ENCODE measurements at places on chromosomes 5 and 9.

DNA sequence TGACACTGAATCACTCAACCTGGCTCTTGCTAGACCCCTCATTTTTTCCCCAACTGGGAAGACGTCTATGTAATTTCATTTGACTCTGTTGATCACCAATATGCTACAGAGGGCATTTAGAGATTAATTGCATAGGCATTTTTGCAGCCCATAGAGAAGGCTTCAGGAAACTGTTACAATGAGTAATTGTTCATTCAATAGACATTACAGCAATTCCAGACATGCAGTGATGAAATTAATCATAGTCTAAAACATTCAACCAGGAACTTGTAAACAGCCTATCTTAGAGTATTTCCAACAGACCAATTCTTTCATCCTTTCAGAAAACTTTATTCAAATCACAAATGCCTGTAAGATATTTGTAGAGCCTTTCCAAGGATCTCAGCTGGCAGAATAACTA is 122.3 kb downstream of the MARCHF11 start:
- no peak for DNase-seq

GRCh38 chr9:113468716-113469448 is 5.4 kb downstream of the RGS3 start:
- no peak for DNase-seq

DNA sequence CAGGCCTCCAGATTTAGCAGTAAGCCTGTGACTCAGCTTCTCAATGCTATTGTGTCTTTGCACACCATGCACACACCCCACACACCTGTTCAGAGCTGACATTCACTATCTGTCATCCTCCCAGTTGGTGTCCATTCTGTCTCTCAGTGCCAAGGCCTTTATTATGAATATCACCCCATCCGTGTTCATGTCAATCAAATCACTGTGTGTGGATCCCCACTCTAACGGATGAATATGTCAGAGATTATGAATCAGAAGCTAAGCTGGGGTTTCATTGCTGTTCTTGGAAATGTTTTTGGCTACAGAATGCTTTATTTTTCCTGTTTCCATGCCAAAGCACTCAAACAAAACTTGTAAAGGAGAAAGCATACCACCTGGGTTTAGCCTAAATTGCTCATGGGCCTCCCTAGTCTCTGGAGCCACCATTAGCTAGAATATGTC is 9.4 kb upstream of the MAMDC2 start:
- DNase-seq: no peak

- no peak for DNase-seq
These were observed 71.1 kb upstream of the SH3PXD2B start for GRCh38 chr5:172525307-172525995.

GRCh38 chr9:109319626-109320241 is 1.1 kb downstream of the EPB41L4B start:
- DNase-seq: no peak

DNA sequence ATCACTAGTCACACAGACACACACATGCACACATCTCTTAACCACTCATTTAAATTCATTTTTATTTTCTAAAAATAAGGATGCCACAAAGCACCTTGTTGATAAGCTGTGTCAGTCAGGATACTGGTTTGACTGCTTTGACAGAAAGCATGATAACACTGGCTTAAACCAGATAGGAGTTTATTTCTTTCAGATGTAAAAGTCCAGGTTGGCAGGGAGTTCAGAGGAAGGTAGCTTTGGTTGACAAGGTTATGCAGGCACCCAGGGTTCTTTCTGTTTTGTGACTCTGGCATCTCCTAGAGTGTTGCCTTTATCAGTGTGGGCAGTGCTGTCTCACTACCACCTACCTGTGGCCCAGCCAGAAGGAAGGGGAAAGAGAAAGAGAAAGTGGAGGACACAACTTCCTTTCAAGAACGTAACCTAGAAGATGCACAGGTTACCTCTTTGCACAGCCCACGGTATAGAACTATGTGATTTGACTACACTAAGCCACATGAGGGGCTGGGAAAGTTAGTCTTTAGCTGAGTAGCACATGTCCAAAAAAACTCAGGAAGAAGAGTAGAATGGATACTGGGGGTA is 334.7 kb downstream of the OSTF1 start:
- no peak for DNase-seq

- DNase-seq: no peak
These were observed 24.0 kb upstream of the KLF9 start for GRCh38 chr9:70438341-70438928.

GRCh38 chr5:117800261-117800660 is 1188.1 kb downstream of the DTWD2 start:
- no peak for DNase-seq

DNA sequence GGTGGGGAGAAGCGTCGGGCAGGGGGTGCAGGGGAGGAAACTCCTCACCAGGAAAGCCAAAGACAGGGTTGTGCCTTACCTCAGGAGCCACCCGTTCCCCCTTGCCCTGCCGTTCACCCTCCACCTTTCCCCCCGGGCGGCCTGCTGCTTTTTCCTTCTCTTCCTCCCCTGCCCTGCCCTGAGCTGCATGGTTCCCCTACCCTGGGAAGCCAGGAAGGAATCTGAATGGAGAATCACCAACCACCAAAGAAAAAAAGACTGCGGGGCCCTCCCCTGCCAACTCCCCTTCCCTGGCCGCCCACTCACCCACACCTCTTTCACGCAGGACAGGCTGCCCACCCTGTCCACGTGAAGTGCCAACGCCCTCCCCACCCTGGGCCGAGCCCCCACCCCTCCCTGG is 820 bp upstream of the NFX1 start:
- DNase-seq: no peak

- no peak for DNase-seq
These were observed 175.0 kb downstream of the AUH start for GRCh38 chr9:91186632-91187108.

DNA sequence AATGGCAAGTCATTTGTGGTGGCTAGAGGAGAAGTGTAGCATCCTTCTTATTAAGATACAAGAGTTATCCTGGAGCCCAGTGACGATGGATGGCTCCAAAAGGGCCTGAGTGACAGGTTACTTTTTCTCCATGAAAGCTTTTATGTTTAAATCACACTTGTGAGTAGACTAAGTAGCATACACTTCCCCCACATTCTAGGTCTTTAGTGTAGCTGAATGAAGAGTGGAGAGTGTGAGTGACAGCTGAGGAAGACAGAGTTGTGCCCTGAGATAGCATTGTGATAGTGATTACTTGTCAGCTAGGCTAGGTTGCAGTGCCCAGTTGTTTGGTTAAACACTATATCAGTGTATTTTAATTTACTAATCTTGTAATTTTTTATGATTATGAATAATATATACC is 337.8 kb downstream of the TENT4A start:
- DNase-seq: no peak

DNA sequence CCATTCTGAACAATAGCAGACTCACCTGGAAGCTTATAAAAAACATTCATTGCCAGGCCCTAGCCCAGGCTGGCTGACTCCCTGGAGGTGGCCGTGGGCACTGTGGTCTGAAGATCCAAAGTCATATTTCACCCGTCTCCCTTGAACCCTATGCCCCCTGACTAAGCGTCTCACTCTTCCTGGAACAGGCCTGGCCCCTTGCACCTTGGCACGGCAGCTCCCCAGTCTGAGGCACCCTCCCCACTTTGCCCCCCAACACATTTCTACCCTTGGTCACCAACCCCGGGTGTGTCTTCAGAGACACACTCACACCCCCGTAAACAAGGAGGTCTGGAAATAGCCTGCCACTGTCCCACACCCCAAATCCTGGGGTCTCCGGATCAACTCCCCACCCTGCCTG is 68.6 kb upstream of the LMX1B start:
- DNase-seq: no peak

DNA sequence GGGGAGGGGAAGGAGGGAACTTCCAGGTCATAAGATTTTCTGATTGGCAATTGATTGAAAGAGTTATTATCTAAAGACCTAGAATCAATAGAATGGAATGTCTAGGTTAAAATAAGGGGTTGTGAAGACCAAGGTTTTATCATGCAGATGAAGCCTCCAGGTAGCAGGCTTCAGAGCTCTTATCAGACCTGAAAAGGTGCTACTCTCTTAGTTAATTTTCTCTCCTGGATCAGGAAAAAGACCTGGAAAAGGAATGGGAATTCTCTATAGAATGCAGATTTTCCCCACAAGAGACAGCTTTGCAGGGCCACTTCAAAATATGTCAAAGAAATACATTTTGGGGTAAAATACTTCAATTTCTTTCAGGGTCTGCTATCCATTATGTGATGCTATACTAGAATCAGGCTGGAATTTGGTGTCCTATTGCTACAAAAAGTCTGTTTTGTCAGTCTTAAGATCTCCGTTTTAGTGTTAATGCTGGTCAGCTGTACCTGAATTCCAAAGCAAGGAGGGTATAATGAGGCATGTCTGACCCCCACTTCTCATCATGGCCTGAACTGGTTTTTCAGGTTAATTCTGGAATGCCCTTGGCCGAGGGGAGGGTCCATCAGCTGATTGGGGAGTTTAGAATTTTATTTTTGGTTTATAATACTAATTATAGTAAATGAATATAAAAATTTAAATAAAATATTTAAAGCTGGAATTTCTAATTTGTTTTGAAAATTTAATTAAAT is 16.6 kb upstream of the STOM start:
- DNase-seq: no peak

DNA sequence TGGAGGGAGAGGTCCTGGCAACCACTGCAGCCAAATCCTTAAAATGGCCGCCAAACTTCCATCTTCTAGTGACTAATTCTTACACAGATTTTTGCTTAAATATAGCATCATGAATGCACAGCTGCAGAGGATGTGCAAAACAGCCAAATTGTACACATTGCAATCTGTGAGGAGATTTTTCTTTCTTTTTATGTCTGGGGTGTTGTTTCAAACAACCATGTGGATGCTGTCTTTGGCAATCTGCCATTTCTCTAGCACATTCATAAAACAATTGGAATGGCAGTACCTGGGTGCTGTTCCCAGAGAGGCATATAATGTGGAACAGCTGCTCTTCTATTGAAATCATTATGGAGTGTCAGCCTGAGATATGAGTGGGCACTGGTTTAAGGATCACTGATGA is 1082.9 kb upstream of the SEMA6A start:
- DNase-seq: no peak

DNA sequence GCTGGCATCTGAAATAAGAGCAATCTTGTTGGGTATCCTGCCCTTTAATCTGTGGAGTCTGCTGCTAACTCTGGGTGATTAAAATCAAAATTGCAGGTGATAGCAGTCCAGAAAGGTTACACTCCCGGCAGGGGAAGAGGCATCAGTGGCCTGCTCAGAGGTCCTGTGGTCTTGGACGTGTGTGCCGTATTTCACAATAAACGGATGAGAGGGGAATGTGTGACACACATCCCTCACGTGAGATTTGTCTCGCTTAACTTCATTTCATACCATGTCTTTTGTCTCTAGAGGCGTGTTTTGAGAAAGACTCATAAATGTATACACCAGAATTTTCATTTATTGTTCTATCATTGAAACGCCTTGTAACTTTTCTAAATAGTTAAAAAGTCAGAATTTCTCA is 36.6 kb downstream of the FAM240B start:
- DNase-seq: no peak

GRCh38 chr5:116970318-116970717 is 395.7 kb upstream of the SEMA6A start:
- DNase-seq: no peak

- no peak for DNase-seq
These were observed 18.0 kb downstream of the CLTA start for GRCh38 chr9:36208521-36209253.

DNA sequence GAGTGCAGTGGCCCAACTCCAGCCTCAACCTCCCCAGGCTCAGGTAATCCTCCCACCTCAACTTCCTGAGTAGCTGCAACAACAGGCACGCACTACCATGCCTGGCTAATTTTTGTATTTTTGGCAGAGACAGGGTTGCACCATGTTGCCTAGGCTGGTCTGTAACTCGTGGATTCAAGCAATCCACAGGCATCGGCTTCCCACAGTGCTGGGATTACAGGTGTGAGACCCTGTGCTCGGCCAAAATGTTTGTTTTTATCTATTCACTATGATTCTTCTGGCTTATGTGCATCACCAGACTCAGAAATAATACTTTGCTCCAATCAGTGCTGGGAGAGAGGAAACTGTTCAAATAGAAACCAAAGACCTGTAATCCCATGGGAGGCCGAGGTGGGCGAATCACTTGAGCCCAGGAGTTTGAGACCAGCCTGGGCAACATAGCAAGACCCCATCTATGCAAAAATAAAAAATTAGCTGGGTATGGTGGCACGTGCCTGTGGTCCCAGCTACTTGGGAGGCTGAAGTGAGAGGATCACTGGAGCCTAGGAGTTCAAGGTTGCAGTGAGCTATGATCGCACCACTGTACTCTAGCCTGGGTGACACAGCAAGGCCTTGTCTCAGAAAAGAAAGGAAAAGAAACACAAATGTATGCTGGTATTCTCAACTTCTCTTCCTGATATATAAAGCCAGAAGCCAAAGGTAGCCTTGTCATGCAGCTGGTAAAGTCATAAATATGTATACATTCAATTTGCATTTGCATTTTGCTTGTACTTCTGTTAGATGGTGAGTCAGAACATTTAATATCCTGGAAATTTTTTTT is 4.5 kb downstream of the PIP5K1B start:
- DNase-seq: no peak

DNA sequence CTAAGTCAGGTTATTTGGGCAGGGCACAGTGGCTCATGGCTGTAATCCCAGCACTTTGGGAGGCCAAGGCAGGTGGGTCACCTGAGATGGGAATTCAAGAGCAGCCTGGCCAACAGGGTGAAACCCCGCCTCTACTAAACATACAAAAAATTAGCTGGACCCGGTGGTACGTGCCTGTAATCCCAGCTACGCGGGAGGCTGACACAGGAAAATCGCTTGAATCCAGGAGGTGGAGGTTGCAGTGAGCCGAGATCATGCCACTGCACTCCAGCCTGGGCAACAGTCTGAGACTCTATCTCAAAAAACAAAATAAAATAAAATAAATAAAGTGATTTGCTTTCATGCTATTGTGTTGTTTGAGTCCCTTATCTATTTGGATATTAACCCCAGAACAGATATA is 8.2 kb upstream of the FBXW2 start:
- DNase-seq: no peak

DNA sequence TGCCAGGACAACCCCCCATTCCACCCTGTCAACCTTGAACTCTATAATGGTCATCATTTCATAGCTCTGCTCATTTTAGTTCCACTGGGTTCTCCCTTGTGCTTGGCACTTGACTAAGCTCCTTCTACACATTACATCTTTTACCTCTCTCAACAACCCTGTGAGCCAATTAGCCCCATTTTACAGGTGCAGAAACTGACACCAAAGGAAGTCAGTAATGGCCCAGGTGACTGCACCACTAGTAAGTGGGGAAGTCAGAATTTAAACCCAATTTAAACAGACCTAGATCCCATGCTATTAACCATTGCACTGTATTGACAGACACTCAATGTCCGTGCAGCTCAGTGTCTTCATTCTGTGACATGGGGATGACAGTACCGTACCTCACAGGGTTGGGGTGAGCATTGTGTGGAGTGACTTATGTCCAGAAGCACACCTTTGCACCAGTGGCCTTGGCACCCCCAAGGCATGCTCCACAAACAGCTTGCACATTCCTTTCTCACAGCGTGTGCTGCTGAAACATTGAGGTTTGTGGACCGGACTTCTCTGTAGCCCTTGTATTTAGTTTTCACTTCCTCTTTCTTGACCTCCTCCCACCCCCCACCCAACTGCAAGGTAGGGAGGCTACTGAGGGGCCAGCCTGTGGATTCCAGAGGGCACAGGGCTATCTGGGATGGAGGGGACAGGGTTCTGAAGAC is 23.1 kb downstream of the IRF1 start:
- DNase-seq: no peak
